Thymus (tissue), 14 donors: ENCODE measurements at places on chromosomes 16 and 17. TPM values are rescaled to one million over a fixed set of nuclear protein-coding genes. Genes with fewer than 3 reads are reported as not detected.

DNA sequence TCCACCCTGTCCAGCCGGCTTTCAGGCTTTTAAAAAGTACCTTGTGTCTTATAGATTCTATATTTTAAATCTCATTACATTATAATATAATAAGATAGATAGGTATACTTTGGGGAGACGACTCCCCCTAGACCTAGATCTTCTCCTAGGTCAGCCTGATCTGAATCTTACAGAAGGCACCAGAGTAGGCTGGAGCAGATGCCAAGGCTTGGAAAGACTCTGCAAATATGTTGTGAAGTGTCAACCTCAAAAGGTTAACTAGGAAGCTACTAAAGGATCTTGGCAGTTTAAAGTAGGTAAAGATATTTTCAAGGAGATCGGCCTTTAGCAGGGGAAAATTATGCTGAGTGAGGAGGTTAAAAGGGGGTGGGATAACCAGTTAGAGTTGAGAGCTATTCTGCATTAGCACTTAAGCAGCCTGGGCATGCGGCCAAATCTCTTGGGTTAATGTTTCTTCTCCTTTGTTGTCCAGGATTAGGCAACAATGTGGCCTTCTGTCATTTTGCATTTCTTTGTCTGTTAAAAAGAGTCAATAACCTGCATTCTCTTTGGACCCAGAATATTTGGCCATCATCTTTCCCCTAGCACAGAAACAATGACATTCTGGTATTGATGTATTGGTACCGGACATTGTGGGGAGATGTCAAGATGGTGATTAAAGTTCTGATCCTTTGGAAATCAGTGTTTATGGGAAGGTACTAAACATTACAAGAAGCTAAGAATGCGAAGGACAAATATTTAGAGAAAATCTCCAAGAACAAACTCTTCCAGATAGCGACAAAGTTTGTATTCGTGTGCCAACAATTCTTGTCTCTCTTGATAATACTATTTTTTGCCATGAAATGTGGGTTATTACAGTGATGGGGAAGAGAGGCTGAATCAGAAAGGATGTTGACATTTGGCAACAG lies 51.2 kb upstream of the DHX40 start:
- peak; percentile 2 for DNase-seq

- DNase-seq = no peak
These were observed 2.5 kb downstream of the ITGAE start for GRCh38 chr17:3798273-3799180.

DNA sequence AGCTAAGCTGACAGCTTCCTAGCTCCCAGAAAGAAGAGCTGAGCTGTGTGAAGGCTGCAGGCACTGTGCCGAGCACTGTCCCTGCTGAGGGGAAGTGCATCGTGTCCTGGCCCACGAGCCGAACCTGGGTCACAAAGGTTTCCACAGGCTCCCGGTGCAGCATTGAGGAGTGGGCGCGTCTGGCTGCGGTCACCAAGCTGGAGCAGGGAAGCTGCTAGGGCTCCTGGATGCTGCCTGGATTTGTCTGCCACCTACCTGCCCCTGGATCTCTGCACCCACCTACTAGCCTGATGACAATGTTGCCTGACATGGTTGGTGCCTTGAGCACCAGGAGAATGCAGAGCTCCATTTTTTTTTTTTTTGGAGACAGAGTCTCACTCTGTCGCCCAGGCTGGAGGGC lies 6.5 kb upstream of the SRRM2 start:
- no peak for DNase-seq

DNA sequence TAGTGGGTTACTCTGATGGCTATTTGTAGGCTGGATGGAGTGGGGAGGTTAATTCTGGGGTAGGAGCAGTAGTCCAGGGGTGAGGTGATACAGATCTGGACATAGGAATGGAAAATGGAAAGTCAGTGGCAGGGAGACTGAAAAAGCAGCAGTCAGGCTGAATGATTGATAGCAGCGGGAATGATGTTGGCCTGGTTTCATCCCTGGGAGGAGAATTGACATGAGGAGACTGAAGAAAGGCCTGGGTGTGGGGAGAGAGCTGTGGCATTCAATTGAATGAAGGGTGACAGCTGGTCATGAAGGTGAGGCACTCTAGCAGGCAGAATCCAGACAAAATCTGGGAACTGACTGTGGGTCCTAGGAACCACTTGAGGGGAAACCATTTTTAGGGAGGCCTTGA lies 34.7 kb upstream of the CLEC18A start:
- DNase-seq = no peak

DNA sequence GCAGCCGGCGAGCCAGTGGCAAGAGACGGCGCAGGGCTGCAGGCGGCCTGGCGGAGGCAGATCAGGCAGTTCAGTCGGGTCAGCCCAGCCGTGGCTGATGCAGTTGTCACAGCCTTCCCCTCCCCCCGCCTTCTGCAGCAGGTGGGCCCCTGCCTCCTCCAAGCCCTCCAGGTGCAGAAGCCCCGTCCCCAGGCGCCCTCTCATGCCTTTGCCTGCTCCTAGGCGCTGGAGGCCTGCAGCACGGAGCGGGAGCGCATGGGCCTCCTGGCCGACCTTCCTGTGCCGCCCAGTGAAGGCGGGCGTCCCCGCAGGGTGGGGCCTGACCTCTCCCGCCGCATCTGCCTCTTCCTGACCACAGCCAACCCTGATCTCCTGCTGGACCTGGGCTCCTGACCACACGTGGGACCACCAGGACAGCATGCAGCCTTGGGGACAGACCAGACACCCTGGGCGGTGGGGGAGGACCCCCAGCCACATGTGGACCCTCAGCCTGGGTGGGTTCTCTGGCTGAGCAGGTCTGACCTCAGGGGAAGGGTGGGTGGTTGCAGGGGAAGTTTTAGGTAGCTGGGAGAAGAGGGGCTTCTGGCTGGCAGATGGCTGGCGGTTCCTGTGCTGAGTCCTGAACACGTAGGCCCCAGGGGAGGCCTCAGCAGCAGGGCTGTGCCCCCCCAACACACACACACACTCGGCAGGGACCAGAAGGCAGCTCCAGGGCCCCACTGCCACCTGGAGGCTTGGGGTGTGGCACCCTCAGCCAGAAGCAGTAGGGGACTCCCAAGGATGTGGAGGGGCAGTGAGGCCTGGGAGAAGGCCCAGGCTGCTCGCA lies 3.1 kb upstream of the MRPS34 start:
- no peak for DNase-seq

The FNDC8 gene
- not detected for total RNA-seq

- no peak for DNase-seq
These were observed 16.4 kb downstream of the GJD3 start for GRCh38 chr17:40348136-40348504.

GRCh38 chr16:7086822-7087616 lies 245.6 kb upstream of the RBFOX1 start:
- peak; percentile 1 for DNase-seq

DNA sequence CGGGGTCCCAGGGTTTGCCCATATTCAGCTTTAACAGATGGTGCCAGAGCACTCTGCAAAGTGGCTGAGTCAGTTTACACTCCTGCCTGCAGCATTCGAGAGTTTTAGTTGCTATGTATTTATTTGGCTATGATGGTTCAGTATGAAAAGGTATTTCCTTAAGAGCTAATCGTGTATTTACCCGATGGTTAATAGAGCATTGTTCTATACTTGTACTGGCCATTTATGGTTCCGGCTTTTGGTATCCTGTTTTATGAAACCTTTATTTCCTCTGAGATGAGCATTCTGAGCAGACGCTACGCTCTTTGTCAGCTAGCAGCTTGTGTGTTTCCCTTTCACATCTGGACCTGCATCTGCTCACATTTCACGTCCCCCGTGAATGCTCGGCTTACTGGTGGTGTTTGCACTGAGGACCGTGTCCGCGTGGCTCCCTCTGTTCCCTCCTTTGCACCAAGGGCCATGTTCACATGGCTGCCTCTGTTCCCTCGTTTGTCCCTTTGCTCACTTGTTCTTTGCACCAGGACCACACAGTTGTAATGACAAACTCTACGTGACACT lies 149.1 kb upstream of the CHMP6 start:
- DNase-seq = no peak

DNA sequence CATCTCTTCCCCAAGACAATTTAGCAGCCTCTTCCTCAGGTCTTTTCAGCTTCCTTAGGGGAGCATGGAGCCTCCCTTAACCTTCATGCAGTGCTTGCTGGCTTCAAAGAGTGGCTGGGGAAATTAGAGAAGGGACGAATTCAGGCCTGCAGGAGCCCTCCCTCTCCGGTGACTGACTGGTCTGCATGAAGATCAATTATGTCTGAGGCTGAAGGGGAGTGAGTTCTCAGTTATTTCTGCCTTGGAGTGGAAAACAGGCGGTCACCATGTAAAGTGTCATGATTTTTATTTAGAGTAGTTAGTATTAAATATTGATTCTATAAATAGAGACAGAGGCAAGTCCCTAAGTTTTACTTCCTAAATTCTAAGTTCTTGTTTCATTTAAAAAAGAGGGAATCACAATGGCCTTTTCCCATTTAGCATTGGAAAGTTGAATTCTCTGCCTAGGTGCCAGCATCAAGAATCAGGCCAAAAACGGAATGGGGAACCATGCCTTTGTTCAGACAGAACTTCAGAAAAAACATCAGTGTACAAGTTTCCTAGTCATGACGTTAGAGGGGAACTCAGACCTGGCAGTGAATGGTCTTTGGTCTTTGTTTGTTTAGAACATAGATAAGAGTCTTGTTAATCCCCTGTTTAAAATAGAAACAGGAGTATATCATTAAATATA lies 4.4 kb downstream of the GABARAPL2 start:
- DNase-seq = no peak

GRCh38 chr16:4140652-4141051 lies 24.4 kb upstream of the ADCY9 start:
- no peak for DNase-seq
